GM19239 (cell line): ENCODE measurements at places on chromosomes 2 and 18.

DNA sequence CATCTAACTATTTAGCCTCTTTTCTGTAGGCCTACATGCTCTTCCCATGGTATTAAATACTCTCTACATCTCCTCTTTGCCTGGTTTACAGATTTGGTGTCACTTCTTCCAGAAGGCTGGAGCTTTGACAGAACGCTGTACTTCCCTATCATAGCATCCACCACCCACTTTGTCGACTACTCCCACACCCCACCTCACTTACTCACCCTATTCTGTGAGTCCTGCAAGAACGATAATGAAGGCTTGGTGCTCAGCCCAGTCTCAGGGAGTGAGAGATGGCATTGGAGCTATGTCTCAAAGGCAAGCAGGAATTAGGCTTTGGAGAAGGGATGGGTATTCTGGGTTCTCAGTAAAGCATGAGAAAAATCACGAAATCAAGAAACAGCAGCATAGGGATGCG lies 20.3 kb upstream of the KDM3A start:
- DNase-seq, result no peak

DNA sequence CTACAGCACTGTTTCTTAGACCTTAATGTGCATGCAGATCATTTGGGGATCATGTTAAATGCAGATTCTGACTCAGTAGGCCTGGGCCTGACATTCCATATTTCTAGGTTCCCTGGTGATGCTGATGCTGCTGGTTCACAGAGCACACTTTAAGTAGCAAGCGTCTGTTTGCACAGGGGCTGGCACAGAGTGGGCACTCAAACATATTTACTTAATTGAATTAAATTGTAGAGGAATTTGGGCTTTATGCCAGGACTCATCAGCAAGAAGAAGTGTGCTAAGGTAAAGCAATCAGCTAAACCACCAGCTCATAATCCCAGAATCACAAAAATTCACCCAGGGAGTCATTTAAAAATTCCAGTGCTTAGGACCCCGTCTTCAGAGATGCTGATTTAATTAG lies 25.1 kb upstream of the INPP4A start:
- no peak for DNase-seq

DNA sequence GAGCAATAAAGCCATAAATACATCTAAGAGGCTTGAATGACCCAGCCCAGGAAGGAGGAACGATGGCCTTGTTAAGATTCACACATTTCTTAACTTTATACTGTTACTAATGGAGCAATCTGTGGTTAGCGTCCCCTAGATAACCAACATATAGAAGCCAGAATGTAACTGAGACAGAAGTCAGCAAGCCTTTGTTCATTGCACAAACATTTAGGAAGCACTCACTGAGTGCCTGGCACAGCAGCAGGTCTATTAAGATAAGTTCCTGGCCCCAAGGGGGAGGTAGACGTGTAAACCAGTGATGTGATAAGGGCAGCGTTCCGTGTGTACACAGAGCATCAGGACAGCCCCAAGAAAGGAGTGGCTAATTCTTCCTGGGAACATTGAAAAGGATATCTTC lies 63.6 kb upstream of the ATL2 start:
- no peak for DNase-seq

GRCh38 chr2:68849579-68850030 lies 21.6 kb downstream of the BMP10 start:
- no peak for DNase-seq

- no peak for DNase-seq
Observed at GRCh38 chr2:197184959-197185586, 125.5 kb downstream of the ANKRD44 start.

GRCh38 chr18:49646873-49647272 lies 85.0 kb downstream of the LIPG start:
- DNase-seq, result no peak

DNA sequence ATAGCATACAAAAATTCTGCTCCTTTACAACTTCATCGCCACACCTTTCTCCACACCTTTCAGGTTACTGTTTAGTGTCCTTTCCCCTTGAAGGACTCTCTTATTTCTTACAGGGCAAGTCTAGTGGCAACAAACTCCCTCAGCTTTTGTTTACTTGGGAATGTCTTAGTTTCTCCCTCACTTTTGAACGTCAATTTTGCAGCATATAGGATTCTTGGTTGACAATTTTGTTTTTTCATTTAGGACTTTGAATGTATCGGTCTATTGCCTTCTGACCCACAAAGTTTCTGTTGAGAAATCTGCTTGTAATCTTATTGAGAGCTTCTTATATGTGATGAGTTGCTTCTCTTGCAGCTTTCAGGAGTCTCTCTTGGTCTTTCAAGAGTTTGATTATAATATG lies 43.5 kb downstream of the SLC39A10 start:
- no peak for DNase-seq

DNA sequence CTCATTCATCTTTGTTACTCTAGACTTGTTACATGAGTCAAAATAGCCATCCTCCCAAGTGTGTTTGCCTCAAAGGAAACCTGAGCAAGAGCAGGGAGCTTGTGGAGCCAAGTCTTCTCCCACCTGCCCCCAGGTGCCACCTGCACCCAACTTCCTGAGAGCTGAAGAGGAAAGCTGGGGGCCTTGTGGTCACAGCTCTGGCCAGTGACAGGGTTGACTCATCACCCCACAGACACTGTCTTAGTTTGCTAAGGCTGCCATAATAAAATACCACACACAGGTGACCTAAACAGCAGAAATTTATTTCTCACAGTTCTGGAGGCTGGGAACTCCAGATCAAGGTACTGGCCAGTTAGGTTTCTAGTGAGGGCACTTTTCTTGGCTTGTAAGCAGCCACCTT lies 99.6 kb downstream of the TPGS2 start:
- DNase-seq, result no peak

GRCh38 chr2:109009920-109010610 lies 21.0 kb upstream of the EDAR start:
- no peak for DNase-seq

GRCh38 chr2:195898505-195899191 lies 170.0 kb downstream of the DNAH7 start:
- no peak for DNase-seq

- DNase-seq, result no peak
Observed at GRCh38 chr18:12882453-12883371, 1.3 kb downstream of the PTPN2 start.

- no peak for DNase-seq
Observed at GRCh38 chr2:12730265-12730664, 13.5 kb downstream of the TRIB2 start.

DNA sequence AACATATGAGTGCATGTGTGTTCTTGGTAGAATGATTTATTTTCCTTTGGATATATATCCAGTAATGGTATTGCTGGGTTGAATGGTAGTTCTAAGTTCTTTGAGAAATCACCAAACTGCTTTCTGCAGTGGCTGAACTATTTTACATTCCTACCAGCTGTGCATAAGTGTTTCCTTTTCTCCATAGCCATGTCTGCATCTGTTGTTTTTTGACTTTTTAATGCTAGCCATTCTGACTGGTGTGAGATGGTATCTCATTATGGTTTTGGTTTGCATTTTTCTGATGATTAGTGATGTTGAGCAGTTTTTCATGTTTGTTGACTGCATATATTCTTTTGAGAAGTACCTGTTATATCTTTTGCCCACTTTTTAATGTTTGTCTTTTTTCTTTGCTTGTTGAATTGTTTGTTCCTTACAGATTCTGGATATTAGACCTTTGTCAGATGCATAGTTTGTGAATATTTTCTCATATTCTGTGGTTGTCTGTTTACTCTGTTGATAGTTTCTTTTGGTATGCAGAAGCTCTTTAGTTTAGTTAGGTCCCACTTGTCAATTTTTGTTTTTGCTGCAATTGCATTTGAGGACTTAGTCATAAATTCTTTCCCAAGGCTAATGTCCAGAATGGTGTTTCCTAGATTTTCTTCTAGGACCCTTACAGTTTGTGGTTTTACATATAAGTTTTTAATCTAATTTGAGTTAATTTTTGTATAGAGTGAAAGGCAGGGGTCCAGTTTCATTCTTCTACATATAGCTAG lies 17.6 kb upstream of the KCNE4 start:
- DNase-seq, result no peak

- no peak for DNase-seq
Observed at GRCh38 chr2:100759901-100760300, 60.0 kb upstream of the NPAS2 start.
